ENCODE measurements at places on chromosomes 2 and 18.

DNA sequence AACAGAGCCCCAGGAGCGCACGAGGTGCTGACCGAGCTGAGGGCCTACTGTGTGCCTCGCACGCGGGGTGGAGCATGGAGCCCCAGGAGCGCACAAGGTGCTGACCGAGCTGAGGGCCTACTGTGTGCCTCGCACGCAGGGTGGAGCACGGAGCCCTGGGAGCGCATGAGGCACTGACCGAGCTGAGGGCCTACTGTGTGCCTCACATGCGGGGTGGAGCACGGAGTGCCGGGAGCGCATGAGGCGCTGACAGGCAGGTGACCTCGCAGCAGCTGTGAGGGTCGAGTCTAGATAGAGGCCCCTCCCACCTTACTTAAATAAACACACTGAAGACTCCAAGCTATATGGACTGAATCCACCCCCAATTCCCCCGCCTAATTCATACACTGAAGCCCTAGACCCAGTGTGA lies 60.3 kb downstream of the EIPR1 start:
- no peak for DNase-seq

GRCh38 chr2:113281910-113282746 lies 3.4 kb upstream of the PAX8 start:
- no peak for DNase-seq

DNA sequence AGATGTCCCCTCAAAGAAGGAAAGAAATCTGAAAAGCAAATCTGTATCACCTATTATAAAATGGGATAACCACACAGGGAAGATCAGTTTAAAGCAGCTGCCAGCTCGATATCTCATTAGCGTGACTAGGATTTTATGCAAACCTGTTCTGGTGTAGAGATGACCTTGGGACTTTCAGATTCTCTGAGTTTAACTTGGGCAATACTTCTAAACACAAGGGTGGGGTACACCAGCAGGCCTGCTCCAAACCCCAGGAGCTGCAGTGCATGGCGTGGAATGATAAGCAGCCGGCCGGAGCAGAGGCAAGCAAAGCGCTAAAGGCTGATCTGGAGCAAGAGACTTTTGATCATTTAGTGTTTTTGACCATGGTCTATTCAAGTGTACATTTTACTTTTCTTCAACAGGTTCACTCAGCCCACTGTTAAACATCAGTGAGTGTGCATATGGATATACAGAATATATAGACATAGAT lies 4.7 kb downstream of the SERTAD2 start:
- DNase-seq = no peak

DNA sequence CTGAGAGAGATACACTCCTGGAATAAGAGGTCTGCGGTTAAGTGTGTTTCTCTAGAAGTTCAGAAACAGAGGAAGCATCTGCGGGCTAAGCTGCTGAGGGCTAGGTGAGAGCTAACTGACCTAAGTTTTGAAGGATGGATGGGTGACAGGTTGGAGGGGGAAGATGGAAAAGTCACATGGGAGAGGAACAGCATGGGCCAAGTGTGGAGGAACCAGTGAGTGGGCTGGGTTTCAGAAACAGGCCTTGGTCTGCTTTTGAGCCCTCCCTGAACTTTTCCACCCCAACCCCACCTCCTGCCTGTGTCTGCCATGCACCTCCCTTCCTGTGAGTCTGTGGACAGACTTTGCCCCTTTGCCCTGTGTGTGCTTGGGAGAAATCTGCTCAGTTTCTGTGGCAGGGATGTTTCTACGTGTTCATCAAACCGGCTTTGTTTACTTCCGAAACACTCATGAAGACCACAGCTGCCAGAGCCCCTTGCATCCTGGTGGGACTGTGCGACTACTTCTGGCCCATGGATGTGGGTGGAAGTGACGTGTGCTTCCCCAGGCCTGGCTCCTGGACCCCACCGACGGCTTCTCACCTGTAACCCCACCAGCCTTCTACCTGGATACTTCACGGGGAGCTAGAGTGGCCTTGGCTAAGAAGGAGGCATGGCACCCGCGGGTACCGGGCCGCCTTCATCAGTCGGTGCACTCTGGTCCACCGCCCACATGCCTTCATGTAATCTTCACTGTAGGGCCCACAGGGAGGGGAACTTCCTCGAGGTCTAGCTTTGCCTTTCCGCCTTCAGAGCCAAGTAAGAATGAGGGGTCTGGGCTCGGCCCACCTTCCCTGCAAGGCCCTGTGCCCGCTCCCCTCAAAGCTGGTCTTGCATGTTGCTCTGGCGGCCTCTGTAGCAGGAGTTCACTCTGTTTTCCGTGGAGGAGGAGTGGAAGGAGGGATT lies 1.4 kb upstream of the HPCAL1 start:
- DNase-seq = no peak

DNA sequence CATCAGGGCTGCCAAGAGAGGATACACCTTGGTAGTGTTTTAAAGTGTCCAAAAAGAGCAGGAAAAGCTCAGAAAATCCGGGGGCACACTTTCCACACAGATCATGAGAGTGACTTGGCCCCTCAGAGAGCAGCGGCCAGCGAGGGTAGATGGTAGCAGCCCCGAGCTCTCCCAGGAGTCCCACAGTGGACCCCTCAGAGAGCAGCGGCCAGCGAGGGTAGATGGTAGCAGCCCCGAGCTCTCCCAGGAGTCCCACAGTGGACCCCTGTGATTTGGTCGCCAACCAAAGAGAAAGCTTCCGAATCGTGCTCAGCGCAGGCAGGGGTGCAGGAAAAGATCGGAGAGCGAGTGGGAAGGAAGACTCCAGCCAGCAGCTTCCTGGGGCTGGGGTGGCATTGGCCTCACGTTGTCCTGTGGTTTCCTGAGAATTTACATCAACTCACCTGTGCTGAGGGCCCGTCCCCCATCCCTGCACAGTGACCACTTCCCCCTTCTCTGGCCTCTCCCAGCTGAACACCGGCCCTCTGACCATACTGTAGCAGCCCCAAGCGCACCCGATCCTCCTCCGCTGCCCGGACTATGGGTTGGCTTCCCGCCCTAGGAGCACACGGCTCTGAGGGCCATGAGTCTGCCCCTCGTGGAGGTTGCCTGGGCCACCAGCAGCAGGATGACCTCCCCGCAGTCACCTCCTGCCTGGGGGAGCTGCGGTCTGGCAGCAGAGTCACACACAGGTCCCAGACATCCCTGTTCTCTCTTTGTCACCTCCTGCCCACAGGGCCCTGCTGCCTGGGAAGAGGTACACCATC lies 33.7 kb downstream of the MTERF4 start:
- no peak for DNase-seq

- DNase-seq = no peak
Measured at GRCh38 chr2:101270700-101271259, 18.1 kb downstream of the CNOT11 start.

DNA sequence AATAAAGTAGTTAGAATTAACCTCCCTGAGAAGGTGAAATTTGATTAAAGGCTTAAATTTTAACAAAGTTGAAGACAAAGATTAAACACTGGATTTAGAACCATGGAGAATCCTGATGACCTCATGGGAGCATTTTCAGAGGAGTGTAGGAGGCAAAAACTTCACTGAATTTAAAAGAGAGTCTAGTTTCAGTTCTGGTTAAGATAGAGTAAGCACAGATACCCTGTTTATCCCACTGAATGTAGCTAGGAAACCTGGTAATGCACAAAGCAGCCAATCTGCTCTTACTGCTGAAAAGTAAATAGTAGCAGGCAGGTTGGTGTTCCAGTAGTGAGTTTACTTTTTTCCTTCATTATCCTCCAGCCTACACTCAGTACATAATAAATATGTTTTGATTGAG lies 654.9 kb upstream of the SYT4 start:
- DNase-seq = no peak

DNA sequence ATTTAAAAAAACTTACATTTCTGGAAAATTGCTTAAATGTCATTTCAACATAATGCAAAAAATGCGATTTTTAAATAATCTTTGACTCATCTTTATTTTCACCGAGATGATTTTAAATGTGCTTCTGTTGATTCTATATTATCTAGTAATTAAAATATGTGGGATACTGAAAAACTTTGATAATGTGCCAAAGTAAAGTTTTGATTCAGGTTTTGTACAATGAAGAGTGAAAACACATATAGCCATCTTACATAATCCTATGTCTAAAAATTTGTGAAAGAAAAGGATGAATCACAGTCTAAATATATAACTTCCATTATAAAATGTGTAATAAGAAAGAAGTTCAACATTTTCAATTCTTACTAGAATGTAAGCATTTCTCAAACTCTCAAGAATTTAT lies 204.3 kb upstream of the ZC3H15 start:
- no peak for DNase-seq

DNA sequence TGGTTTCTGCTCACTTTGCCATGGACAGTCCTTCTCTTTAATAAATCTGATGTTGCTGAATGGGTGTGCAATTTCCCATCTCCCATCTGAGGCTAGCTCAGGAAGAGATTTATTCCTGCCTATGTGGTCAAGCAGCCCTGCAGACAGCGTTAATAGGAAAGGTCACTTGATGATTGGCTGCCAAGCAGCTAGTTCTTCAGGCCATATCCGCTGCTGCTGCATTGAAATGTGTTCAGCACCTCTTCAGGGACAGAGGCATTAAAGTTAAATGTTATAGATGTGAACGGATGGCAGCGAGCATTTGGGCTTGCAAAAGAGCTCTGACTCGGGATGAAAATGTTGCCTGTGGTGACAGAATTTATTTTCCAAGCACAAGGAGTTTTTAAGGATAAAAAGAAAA lies 474.2 kb downstream of the PIK3C3 start:
- no peak for DNase-seq

- no peak for DNase-seq
Measured at GRCh38 chr2:130972410-130972809, 120.8 kb downstream of the FAM168B start.

DNA sequence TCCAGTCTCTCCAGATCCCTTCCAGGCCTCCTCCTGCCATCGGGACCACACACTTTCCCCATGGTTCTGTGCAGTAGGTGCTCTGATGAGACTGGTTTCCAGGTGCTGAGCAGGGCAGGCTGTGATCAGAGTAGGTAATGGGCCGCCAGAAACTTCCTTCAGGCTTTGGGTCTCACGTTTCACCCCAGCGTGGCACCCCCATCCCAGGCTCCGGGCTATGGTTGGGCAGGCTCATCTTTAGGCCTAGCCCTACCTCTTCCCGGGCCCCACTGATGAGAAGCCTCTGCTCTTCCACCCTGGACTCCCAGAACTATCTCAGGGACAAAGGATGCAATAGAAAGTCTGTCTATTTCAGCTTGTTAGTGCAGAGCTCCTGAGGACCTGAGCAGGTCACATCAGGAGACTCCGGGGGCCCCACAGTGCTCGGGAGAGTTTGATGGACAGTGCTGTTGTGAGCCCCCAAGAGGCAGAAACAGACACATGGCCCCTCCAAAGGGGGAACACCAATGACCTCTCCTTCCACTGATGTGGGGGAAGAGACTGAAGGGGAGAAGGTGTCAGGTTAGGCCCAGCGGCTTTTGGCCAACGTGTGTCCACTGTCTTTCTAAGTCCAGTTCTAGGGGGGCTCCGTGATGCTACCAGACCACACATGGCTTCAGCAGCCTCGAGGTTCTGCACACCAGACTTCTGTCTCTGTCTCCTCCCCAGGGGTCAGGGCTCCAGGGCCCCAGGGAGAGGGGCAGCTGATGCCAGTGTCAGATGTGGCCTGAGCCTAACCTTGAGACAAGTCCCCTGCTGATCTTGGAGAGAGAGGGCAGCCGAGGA lies 5.8 kb upstream of the PROM2 start:
- no peak for DNase-seq

DNA sequence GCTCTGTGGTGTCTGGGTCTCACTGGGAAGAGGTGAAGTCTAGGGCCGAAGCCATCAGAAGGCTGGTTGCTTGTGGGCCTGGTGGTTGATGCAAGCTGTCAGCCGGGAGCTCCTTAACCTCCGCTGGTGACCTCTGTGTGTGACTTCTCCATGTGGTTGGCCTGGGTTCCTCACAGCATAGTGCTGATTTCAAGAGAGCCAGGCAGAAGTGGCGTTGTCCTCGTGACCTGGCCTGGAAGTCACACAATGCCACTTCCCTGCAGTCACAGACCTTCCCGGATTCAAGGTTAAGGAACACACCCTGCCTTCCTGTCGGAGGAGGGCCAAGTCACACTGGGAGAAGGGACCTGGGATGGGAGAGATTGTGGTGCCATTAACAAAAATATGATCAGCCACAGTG lies 303.7 kb upstream of the HS6ST1 start:
- no peak for DNase-seq

DNA sequence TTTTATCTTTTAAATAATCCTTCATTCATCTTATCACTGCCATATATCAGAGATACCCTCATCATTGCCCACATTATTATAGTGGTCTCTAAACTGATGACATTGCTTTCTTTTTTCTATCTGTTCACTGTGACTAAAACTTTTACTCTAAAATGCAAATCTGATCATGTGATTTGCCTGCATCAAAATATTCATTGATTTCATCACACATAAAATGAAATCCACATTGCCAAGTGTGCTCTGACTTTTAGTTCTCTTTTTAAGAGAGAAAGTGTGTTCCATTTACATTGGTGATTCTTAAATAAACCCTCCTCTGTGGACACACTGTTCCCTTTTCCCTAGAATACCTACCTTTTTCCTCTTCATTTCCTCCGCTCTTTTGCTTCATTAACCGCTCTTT lies 7.5 kb downstream of the REL start:
- no peak for DNase-seq

- no peak for DNase-seq
Measured at GRCh38 chr18:68734308-68734707, 19.4 kb upstream of the TMX3 start.

DNA sequence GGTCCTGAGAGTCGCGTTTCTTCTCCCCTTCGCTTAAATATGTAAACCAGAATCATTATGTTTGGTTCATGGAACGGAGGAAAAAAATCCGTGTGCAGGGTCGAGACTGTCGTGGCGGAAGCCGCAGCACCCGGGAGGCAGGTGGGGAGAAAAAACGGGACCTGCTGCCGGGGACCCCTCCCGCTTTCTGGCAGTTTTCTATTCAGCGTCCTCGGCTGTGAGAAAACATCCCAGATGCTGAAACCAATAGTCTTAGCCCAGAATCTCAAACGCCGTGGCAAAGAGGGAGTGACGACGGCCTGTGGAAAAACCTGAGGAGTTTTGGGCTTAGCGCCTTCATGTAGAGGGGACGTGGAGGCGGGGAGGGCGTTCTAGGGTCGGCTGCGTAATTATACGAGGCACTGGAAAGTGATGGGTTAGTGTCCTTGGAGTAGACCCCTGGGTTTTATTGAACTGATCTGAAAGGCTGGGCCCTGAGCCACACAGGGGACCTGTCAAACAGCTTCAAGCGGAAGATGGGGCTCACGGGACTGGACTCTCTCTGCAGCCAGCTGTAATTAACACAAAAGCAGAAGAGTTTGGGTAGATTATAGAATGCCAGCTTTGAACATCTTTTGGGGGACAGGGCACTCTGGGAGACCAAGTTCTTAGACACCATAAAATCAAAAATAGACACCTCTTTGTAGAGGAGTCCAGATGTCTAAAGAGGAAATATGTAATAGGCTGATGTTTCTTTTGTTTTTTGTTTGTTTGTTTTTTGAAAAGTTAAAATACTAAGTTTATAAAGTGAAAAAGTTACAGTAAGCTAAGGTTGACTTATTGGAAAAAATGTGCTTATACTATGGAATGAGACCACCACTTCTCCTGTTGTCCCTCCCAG lies 834 bp upstream of the BUB1 start:
- no peak for DNase-seq
